ENCODE measurements at places on chromosomes 1 and 21. TPM values are rescaled to one million over a fixed set of nuclear protein-coding genes. Genes with fewer than 3 reads are reported as not detected.

DNA sequence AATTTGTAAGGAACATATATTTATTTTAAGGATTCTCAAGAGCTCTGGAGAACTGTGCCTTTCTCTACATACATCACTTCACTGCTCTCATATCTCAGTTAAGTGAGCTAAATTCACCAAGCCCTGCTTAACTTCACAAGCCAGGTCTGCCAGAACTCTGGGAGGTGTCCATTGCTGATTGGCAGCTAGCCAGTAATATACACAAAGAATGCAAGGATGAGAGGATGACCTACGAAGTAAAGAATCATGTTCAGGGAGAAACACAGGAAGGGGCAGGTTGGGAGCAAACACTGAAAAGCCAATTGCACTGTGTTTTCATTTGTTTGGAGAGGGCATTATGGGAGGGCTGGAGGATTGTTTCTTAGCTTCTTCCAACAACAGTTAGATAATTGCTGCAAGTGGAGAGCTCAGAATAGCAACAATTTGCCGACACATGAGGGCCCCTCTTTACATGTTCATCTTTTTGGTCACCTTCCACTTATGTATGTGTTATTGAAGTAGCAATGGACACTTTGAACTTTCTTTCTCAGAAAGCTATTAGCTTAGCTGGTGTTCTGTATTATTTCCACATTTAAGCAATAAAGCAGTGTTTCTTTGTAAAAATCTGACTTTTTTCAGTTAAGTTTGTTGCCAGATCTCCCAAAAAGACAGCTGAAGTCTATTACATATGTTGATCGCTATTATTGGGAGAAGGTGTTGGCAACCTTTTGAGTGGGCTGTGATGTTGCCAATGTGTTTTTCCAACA lies 254.8 kb downstream of the LTN1 start:
- no peak overlapping the region for H3K4me3 ChIP-seq
- H3K4me1 ChIP-seq: peaks cover 4% of the 10 kb centered on the region
- no peak overlapping the region for H3K27ac ChIP-seq
- DNase-seq: no peak
- H3K27me3 ChIP-seq: no peaks in the 10 kb centered on the region

The KCNE2 gene
- not detected for total RNA-seq

DNA sequence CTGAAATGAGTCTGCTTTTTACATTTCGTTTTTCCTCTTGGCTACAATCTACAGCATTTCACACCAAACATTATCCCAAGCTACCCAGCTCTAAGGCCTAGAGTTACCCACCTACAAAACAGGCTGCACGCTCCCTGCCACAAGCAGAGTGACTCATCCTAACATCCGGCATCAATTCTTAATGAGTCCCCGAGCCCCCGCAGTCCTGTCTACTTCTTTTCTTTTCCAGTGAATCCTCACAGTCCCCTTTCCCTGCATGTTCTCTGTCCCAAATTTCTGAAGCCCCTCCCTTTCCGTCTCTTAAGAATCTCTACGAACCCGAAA lies 650 bp downstream of the PCNX2 start:
- no peak for DNase-seq
- H3K4me1 ChIP-seq: peaks cover 24% of the 10 kb centered on the region
- H3K27ac ChIP-seq: peak overlapping the region; percentile 92
- peak overlapping the region; percentile 95 for H3K4me3 ChIP-seq
- no peaks in the 10 kb centered on the region for H3K27me3 ChIP-seq

DNA sequence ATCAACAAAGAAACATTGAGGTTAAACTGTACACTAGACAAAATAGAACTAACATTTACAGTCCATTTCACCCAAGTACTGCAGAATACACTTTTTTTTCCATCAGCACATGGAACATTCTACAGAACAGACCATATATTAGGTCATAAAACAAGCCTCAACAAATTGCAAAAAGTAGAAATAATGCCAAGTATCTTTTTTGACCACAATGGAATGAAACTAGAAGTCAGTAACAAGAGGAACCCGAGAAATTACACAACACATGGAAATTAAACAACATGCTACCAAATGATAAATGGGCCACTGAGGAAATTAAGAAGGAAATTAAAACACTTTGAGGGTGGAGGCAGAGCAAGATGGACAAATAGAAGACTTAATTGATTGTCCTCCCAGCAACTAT lies 8.4 kb upstream of the C1orf185 start:
- no peak for DNase-seq
- H3K27me3 ChIP-seq: peaks cover 45% of the 10 kb centered on the region
- H3K27ac ChIP-seq: no peak overlapping the region
- no peaks in the 10 kb centered on the region for H3K36me3 ChIP-seq

GRCh38 chr1:210272666-210273065 lies 40.1 kb downstream of the SERTAD4 start:
- H3K4me1 ChIP-seq: no peaks in the 10 kb centered on the region
- H3K36me3 ChIP-seq: no peaks in the 10 kb centered on the region
- peaks cover 6% of the 10 kb centered on the region for H3K27me3 ChIP-seq
- H3K27ac ChIP-seq: no peak overlapping the region
- DNase-seq: no peak

The CCDC28B gene
- 55.6 TPM for total RNA-seq

- no peaks in the 10 kb centered on the region for H3K36me3 ChIP-seq
- no peak overlapping the region for H3K4me3 ChIP-seq
- no peak for DNase-seq
- peaks cover 1% of the 10 kb centered on the region for H3K4me1 ChIP-seq
- H3K27ac ChIP-seq: no peak overlapping the region
Observed at GRCh38 chr1:94865360-94865759, 45.2 kb downstream of the SLC44A3 start.

The FAM131C gene
- total RNA-seq: 3.3 TPM

The OR13G1 gene
- total RNA-seq: not detected

All from activated naive CD8-positive, alpha-beta T cell treated with anti-CD3 and anti-CD28 coated beads, Interleukin-2, amount 10 ng/mL, durations not matched to agents 7 days and 5 days (primary cell).